ENCODE measurements at places on chromosomes 16 and 17. TPM values are rescaled to one million over a fixed set of nuclear protein-coding genes. Genes with fewer than 3 reads are reported as not detected.

The NPIPA3 gene
- total RNA-seq = 10.5 TPM

DNA sequence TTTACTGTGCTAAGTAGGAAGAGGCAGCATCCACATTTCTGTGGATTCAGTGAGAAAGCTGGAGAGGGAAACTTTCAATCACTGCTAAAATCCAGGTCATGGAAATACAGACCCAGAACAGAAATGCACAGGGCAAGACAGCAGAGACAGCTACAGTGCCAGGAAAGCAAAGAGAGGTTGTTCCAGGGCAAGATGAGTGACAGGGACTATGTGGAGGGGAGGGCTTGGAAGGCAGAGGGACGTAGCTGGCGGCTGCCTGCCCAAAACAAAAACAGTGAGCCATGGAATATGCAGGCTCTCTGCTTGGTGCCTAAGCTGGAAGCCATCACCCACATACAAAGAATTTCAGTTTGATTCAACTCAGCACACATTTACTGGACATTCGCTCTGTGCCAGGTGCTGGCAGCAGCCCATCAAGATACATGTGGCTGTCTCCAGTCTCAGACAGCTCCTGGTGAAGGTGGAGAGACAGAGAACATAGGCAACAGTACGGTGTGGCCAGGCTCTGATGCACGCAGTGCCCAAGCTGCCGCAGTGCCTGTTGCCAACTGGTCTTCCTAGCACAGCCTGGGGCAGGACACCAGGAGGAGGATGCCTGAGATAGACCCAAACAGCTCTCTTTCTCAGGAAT, 88.7 kb downstream of the AIPL1 start:
- no peak for DNase-seq

- no peak for DNase-seq
Measured at GRCh38 chr17:58344791-58345157, 7.2 kb downstream of the SUPT4H1 start.

- DNase-seq = no peak
Measured at GRCh38 chr17:76982408-76983074, 114.3 kb downstream of the MGAT5B start.

The TBC1D3C gene
- total RNA-seq = not detected

- no peak for DNase-seq
Measured at GRCh38 chr17:73689596-73690275, 45.5 kb upstream of the SDK2 start.

DNA sequence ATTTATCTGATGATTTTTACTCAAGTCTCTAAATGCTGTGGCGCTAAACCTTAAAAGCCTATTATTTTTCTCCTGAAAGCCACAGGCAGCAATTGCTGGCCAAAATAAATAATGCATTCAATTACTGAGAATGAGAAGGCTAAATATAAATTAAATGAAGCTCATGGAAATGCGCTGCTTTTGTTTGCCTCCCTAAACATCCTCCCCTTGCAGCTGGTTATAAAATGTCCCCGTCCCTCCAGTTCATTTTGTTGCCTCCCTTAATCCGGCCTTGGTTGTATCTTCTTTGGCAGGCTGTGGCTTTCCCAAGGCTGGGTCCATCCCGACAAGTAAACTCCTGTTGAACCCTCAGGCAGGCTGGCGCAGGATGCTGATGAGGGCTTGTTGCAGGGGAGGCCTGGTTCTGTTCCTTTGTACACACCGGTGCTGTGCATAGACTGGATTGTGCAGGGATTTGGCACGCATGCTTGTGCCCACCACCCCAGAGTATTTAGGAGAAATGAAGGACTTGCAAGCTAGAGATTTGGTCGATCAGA, 62.7 kb downstream of the KNOP1 start:
- DNase-seq = no peak

All from dorsolateral prefrontal cortex (tissue), 122 donors.